Vagina (tissue), 2 donors: ENCODE measurements at places on chromosomes 12 and 14. TPM values are rescaled to one million over a fixed set of nuclear protein-coding genes. Genes with fewer than 3 reads are reported as not detected.

DNA sequence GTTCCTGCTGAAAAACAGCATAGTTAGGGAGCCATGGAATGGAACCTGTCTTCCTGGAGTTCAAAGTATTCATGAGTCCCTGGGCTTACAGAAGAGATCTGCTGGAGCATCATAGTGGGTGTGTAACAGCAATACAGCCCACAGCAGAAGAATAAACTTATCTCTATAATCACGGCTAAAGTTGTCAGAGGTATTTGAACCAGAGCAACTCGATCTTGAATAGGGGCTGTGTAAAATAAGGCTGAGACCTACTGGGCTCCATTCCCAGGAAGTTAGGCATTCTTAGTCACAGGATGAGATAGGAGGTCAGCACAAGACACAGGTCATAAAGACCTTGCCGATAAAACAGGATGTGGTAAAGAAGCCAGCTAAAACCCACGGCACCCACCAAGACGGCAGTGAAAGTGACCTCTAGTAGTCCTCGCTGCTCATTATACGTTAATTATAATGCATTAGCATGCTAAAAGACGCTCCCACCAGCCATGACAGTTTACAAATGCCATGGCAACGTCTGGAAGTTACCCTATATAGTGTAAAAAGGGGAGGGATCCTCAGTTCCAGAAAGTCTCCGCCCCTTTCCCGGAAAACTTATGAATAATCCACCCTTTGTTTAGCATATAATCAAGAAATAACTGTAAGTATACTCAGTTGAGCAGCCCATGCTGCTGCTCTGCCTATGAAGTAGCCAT lies 223.4 kb downstream of the PCNX1 start:
- H3K36me3 ChIP-seq, result no peaks in the 10 kb centered on the region
- H3K27ac ChIP-seq, result no peak overlapping the region
- H3K4me1 ChIP-seq, result no peaks in the 10 kb centered on the region

DNA sequence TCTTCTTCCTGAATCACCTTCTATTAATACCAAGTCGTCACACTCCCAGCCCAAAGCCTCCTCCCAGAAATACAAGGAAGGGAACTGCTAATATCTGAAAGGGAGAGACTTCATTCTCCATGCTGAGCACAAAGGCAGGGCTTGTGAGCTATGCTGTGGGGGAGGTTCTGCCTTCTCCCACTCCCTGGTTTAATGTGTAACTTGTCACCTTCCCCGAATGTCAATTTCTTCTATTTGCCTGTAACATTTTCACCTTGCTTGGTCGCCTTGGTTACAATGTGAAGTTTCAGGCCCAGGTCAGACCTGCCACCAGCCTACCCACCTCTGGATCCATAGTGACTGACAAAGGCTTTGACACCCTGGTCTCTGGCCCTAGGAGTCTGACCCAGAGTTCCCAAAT lies 82.0 kb upstream of the ESRRB start:
- H3K36me3 ChIP-seq, result no peaks in the 10 kb centered on the region
- no peaks in the 10 kb centered on the region for H3K4me1 ChIP-seq
- peak; percentile 25 for DNase-seq
- no peak overlapping the region for H3K4me3 ChIP-seq

KCNC2 gene
- total RNA-seq, result 0.25 TPM

GRCh38 chr12:118851891-118852290 lies 129.4 kb upstream of the SRRM4 start:
- no peaks in the 10 kb centered on the region for H3K27me3 ChIP-seq
- no peak overlapping the region for H3K27ac ChIP-seq
- H3K36me3 ChIP-seq, result no peaks in the 10 kb centered on the region
- H3K4me1 ChIP-seq, result no peaks in the 10 kb centered on the region

DNA sequence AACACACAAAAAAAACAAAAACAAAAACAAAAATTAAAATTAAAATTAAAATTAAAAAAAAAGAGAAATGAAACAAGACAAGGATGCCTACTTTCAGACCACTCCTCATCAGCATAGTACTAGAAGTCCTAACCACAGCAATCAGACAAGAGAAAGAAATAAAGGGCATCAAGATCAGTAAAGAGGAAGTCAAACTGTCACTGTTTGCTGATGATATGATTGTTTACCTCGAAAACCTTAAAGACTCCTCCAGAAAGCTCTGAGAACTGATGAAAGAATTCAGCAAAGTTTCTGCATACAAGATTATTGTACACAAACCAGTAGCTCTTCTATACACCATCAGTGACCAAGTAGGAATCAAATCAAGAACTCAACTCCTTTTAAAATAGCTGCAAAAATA lies 29.2 kb downstream of the ALG10 start:
- no peak overlapping the region for H3K27ac ChIP-seq
- no peaks in the 10 kb centered on the region for H3K4me1 ChIP-seq
- H3K4me3 ChIP-seq, result no peak overlapping the region
- DNase-seq, result no peak
- H3K36me3 ChIP-seq, result no peaks in the 10 kb centered on the region
- no peaks in the 10 kb centered on the region for H3K27me3 ChIP-seq

DNA sequence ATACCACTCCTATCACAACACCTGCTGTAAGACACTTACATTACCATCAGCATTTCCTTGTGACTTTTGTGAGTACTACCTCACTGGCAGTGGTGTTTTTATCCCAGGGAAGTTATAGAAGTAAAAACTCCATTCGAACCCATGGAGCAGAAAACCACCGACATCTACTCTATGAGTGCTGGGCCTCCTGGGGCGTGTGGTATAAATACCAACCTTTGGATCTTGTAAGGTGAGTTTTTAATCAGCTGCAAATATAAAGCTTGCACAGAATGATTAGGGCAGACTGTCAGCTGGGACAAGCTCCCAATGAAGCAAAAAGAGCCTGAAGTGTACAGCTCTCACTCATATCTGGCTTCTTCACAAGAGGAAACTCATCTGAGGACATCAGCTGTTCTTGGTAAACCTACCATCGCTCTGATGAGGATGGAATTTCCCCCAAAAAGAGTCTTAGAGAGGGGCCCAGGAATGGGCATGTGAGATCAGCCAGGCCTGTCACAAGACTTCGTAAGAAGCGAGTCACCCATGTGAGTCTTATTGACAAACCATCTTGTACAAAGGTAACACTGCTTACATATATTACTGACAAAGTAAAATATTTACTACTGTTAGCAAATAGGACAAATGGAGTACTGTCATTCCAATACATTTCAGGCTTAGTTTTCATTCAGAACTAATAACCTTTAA lies 170.0 kb downstream of the SLC5A8 start:
- H3K4me1 ChIP-seq, result peaks cover 12% of the 10 kb centered on the region
- no peak overlapping the region for H3K4me3 ChIP-seq
- H3K36me3 ChIP-seq, result no peaks in the 10 kb centered on the region

DNA sequence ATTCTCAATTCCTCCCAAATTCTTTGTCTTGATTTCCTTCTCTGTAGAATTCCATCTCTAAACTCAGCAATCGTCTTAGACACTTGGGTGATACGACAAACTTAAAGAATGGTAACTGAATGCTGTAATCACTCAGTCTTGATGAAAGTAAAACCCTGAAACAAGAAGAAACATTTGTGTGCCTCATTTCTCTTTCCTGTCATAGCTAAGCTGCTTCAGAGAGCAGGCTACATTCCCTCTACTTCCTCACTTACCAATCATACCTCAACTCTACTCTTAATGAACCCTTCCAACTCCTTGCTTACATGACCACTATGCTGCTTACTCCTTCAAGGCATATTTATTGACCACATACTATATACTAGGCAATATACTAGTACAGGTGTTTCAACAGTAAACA lies 8.3 kb downstream of the MAP4K5 start:
- H3K4me3 ChIP-seq, result no peak overlapping the region
- no peaks in the 10 kb centered on the region for H3K27me3 ChIP-seq
- no peak overlapping the region for H3K27ac ChIP-seq
- H3K4me1 ChIP-seq, result peaks cover 89% of the 10 kb centered on the region

DNA sequence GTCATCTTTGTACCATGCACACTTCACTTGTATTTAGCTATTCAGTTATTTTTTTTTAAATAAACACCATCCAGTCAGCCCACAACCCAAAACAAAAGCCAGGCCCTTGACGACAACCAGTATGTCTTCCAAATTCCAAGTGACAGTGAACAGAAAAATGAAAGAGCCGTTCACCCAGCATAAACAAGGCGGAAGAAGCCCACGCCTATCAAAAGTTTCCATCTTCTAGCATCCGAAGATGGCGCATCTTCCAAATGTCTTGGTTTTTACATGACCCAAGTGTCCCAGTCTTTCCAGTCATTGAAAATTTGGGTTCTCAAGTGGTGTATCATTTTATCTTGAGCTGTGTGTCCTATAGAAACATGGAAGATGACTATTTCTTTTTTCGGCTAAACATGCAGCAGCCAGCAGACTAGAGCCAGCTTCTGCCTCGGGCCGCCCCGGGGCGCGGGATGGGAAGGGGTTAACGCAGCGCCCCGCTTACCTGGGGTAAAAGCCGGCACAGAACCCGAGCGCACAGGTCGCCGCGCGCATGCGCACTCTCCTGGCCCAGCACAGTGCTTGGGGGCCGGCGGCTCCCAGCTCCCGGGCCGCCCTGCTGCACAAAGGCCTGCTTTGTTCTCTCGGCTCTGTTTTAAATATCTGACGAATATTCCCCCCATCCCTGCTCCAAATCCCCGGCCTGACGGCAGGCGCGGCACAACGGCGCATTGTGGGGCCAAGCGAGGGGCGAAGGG lies 164.8 kb downstream of the ZFP36L1 start:
- H3K27ac ChIP-seq, result peak overlapping the region; percentile 80
- peak overlapping the region; percentile 20 for H3K4me3 ChIP-seq
- DNase-seq, result peak; percentile 34

DNA sequence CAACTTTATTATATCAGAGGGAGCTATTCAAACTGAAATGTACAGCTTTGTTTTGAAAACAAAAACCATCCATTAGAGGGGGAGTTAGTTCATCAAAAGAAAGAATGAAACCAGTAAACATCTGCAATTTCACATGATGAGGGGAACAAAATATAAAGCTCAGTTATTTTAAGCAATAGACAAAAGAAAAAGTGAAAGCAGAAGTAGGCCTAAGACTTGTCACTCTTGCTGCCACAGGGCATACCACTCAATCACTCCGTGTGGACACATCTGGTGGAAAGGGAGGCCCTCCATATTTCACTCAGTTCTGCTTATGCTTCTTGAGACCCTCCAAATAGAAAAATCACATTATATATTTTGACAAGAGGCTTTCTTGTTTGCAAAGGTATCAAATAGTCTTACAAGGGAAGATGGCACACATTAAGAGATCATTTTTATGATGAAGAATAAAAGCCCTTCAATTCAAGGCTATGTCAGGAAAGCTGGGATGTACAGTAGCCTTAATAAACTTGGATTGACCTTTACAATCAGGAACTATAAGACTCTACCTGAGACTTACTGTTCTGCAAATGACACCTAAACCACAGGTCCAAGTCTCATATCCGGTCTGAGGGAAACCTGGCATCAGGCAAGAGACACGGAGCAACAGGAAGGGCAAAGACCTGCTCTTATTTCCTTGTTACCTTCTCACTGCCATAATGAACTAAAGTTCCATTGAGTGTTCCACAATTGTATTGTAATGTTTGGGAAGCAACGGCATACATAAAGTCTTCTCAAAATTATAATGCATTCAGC lies 222.5 kb upstream of the GRIP1 start:
- no peak overlapping the region for H3K4me3 ChIP-seq
- H3K27me3 ChIP-seq, result no peaks in the 10 kb centered on the region
- H3K36me3 ChIP-seq, result no peaks in the 10 kb centered on the region

GRCh38 chr12:84243686-84244085 lies 668.9 kb downstream of the SLC6A15 start:
- H3K27ac ChIP-seq, result no peak overlapping the region
- H3K4me1 ChIP-seq, result no peaks in the 10 kb centered on the region
- no peak for DNase-seq
- H3K27me3 ChIP-seq, result no peaks in the 10 kb centered on the region
- no peak overlapping the region for H3K4me3 ChIP-seq

LARP4 gene
- total RNA-seq, result 38.5 TPM

- H3K4me3 ChIP-seq, result no peak overlapping the region
- no peaks in the 10 kb centered on the region for H3K36me3 ChIP-seq
- peaks cover 18% of the 10 kb centered on the region for H3K4me1 ChIP-seq
- no peak overlapping the region for H3K27ac ChIP-seq
- DNase-seq, result no peak
Measured at GRCh38 chr14:65330416-65330815, 82.1 kb upstream of the FUT8 start.

DNA sequence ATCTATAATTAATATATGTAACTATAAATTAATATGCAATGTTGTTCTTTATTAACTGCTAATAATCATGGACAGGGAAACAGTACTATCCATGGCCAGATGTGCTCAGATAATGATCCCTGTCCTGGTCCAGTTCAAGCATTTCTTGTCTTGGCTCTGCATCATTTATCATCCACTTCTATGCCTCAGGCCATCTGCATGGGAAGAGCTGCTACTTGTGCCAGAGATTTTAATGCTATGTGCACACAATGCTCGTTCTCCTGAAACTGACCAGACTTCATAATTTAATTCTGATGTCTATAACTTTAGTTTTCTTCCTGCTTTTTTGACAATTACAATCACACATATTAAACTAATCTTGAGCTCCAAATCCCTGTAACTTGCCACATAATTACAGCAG lies 11.2 kb upstream of the TMX1 start:
- H3K27me3 ChIP-seq, result no peaks in the 10 kb centered on the region
- no peak overlapping the region for H3K4me3 ChIP-seq
- H3K27ac ChIP-seq, result no peak overlapping the region
- H3K36me3 ChIP-seq, result no peaks in the 10 kb centered on the region
- no peaks in the 10 kb centered on the region for H3K4me1 ChIP-seq

GRCh38 chr14:102088012-102088792 lies 1.4 kb upstream of the HSP90AA1 start:
- peaks cover 25% of the 10 kb centered on the region for H3K36me3 ChIP-seq
- peaks cover 37% of the 10 kb centered on the region for H3K4me1 ChIP-seq
- no peaks in the 10 kb centered on the region for H3K27me3 ChIP-seq

DNA sequence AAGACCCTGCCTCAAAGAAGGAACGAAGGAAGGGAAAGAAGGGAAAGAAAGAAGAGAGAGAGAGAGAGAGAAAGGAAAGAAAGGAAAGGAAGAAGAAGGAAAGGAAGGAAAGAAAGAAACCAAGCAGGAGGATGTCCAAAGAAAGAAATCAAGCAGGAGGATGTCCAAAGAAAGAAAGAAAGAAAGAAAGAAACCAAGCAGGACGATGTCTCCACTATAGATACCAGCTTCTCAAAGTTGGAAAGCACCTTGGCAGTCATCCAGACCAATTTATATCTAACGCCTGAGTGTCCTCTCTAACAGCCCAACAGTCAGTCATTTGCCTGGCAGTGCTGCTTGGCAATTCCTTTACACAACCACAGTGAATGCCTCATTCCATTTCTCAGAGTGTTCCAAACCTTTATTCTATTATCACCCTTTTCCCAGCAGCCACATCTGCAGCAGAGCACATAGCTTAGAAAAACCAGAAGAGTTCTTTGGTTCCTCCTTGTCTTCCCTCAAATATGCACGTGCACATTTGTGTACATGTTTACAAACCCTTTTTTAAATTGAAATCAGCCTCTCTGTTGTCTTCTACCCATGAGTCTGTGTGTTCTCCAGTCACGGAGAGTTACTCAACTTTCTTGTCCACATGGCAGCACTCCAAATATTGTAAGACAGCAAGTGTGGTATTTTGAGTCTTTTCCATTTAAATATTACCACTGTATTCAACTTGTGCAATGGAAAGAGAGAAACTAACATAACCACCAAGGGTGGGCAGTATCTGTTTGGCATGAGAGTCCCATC lies 138.4 kb downstream of the STXBP6 start:
- H3K4me1 ChIP-seq, result peaks cover 13% of the 10 kb centered on the region
- no peaks in the 10 kb centered on the region for H3K27me3 ChIP-seq
- H3K36me3 ChIP-seq, result no peaks in the 10 kb centered on the region
